ENCODE measurements at places on chromosomes 4 and X.

- no peak for DNase-seq
These were observed 25.7 kb downstream of the BOD1L1 start for GRCh38 chr4:13601848-13602247.

GRCh38 chr4:68342134-68342533, 7.8 kb downstream of the YTHDC1 start:
- no peak for DNase-seq

GRCh38 chr4:154120690-154121345, 331.9 kb upstream of the SFRP2 start:
- DNase-seq, result no peak

- DNase-seq, result no peak
These were observed 16.4 kb downstream of the MCUB start for GRCh38 chr4:109576462-109576861.

GRCh38 chr4:91840359-91840758, 463.4 kb upstream of the GRID2 start:
- DNase-seq, result no peak

DNA sequence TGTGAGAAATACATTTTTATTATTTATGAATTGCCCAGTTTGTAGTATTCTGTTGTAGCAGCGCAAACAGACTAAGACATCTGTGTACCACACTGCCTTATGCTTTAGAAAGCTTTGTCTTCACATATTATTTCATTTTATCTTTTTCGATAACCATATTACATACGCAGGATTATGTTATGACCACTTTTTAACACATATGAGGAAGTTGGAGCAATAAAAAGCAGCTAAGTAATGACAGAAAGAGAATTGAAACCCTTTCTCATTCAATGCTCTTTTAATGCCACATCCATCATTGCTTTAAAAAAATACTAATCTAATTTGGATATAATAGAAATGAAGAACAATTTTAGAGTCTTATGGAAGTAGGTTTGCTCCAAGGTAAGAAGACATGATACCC, 99.7 kb downstream of the CT47B1 start:
- no peak for DNase-seq

GRCh38 chr4:38949411-38950051, 81.9 kb downstream of the FAM114A1 start:
- no peak for DNase-seq

- DNase-seq, result no peak
These were observed 77.2 kb upstream of the BOD1L1 start for GRCh38 chr4:13704761-13705160.

- DNase-seq, result peak; percentile 97
These were observed at the start of gene AADAT for GRCh38 chr4:170089668-170090351. Gene AADAT, minus strand, starts transcription at chr4:170089956. Its CDS starts 266 bp downstream, at chr4:170089690.

- DNase-seq, result no peak
These were observed 217.1 kb upstream of the STS start for GRCh38 chrX:6930307-6930849.

DNA sequence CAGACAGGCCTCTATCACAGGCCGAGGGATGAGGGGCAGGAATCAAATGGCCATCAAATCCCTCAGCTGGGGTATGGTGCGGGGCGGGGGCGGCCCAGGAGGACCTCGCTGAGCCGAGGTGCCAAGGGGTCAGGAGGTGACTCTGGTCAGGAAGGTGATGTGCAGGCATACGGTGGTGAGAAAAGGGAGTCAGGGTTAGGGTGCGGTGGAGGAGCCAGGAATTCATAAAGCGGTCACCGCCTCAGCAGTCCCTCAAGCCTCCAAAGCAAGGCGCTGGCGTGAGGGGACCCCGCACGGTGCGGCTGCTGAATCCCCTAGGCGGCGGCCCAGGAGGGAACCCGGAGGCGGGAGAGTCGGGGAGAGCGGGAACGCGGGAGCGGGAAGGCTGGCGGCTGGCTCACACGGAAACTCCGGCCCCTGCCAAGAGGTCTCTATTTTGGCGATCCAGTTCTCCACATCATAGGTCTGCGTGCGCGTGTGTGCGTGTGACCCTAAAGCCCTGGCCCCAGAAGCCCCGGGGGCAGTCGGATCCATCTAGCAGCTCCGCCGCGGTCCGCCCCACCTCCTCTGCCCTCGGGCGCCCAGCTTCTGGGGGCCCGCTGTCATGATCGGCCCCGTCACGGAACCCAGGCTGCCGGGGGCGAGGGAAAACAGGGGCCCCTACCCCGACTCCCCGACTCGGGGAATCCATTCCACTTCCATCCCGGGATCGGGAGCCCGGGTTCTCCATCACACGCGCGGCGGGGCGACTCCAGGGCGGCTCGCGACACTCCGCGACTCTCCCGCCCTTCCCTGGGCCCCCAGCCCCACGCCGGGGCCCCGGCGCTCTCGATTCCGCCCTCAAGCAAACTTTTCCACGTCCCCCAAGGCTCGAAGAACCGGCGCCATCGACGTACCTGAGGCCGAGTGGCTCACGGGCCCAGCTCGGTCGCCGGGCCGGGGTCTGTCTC, 593 bp downstream of the ELF4 start:
- DNase-seq, result peak; percentile 61

DNA sequence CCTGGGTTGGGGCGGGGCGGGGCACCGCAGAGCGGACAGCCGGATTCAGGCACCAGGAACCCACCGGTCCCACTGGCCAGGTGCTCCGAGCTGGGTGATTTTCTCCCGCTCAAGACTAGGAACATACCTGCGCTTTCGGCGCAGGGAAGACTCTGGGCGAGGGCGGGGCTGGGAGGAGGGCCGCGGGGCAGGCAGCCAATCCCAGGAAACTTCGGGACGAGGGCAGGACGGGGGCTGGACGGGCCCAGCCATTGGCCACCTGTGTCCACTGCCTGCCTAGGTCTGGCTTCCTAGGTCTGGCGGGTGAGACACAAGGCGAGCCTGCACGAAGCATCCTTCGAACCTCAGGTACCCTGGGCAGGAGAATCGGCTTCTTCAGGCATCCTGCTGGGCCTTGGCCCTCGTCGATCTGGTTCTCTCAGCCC, 274 bp upstream of the ERVMER34-1 start:
- peak; percentile 89 for DNase-seq

DNA sequence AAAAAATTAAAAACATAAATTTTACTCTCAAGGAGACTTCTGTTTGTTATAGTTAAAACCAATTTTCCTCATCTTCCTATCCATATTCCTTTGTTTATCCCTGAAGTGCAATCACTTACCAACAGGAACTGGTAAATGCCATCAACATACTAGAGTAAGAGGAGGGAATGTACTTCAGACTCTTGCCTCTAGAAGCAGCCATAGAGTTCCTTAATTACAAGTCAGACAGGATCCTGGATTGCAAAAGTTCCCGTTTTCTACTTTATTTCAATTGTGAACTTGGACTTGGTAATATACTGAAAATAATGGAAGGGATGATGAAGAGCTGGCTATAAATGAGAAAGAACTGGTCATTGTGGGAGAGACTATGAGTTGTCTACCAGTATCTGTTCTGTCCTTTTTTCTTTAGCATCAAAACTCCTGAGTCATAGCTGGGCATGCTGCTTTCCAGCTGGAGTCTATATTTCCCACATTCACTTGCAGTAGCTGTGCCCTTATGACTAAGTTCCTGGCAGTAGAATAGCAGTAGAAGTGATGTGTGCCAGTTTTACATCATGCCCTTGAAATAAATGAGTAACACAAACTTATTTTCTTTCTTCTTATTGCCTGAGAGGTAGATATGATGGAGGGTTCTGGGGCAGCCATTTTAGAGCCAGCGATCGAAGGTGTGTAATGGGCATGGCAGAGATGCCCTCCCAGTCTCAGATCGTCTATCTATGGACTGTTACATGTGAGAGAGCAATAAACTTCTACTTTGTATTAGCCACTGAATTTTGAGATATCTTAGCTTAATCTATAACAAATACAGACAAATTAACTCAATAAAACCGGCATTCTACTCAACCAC, 26.8 kb upstream of the SPARCL1 start:
- no peak for DNase-seq

GRCh38 chr4:97978791-97979488, 164.3 kb downstream of the STPG2 start:
- no peak for DNase-seq
